Spleen (tissue), 13 donors: ENCODE measurements at places on chromosomes 6 and 20. TPM values are rescaled to one million over a fixed set of nuclear protein-coding genes. Genes with fewer than 3 reads are reported as not detected.

Gene NKX2-2
- not detected for total RNA-seq

Gene PROKR2
- total RNA-seq: not detected

Gene ELOVL4
- total RNA-seq: 0.34 TPM

Gene PIGT
- total RNA-seq: 71.6 TPM

Gene CRISP3
- 4.1 TPM for total RNA-seq

Gene C4B
- total RNA-seq: 88.6 TPM

- H3K4me3 ChIP-seq: no peak overlapping the region
- no peak for DNase-seq
- no peaks in the 10 kb centered on the region for H3K4me1 ChIP-seq
- no peaks in the 10 kb centered on the region for H3K27me3 ChIP-seq
- H3K27ac ChIP-seq: no peak overlapping the region
Observed at GRCh38 chr20:9447182-9447581, 67.2 kb upstream of the LAMP5 start.

DNA sequence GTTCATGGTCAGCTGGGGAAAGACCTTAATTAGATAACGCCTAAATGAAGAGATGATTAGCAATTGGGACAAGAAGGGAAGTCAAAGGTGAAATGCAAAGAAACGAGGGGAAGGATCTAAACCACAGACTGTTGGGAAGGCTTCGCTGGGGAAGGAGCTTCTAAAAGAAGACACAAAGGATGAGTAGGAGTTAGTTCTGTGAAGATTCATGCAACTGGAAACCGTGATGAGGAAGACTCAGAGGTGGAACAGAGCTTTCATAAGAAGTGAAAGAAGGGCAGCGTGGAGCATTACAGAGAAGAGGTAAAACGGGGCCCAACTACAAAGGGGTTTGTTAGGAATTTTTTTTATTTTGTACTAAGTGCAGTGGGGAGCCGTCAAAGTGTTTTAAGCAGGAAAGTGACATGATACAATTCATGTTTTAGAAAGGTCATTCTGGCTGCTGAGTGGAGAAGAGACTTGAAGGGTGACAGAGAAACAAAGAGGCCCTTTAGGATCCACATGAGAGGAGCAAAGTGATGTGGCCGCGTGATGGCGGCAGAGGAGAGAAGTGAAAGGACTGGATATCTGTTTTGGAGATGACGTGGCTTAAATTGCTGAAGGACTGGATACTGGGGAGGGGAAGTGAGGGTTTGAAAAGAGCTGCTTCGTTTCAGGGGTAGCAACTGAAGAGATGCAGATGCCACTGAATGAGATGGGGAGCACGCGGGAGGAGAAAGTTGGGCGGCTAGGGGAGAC is 33.6 kb downstream of the TTI1 start:
- DNase-seq: no peak
- H3K36me3 ChIP-seq: peaks cover 70% of the 10 kb centered on the region
- no peaks in the 10 kb centered on the region for H3K27me3 ChIP-seq
- no peak overlapping the region for H3K27ac ChIP-seq
- H3K4me1 ChIP-seq: no peaks in the 10 kb centered on the region

- no peaks in the 10 kb centered on the region for H3K27me3 ChIP-seq
- peaks cover 12% of the 10 kb centered on the region for H3K4me1 ChIP-seq
- H3K36me3 ChIP-seq: no peaks in the 10 kb centered on the region
- H3K4me3 ChIP-seq: no peak overlapping the region
- no peak for DNase-seq
Observed at GRCh38 chr6:156773476-156773875, 3.7 kb upstream of the ARID1B start.

- peak; percentile 72 for DNase-seq
- H3K27ac ChIP-seq: no peak overlapping the region
- H3K36me3 ChIP-seq: no peaks in the 10 kb centered on the region
- no peaks in the 10 kb centered on the region for H3K27me3 ChIP-seq
Observed at GRCh38 chr20:59835448-59836395, 97.7 kb downstream of the SYCP2 start.

DNA sequence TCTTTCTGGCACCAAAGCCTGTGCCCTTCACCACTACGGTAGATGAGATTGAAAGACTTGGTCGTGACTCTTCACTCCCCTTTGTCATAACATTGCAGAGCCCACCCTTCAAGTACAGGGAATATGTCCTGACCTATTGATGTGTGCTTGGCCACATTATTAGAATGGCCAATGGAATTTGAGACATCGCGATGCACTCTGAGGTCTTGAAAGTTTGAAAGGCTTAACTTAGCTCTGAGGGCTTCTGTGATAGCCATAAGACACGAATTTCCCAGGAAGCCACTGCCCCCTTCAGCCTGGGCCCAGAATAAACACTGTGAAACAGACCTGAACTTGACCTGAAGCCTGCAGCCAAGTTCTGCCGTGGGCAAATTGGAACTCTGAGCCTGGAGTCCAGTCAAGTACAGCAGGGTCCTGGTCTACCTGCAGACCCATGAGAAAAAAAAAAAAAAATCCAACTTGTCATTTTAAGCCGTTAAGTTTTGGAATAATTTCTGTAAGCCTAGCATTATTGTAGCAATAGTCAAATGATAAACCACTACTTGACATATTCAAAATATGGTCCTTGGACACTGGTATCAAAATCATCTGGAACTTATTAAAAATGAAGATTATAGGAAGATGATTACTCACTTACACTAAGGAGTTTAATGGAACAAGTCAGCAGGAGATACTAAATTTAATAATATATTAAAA is 36.9 kb upstream of the TRAF3IP2 start:
- no peaks in the 10 kb centered on the region for H3K36me3 ChIP-seq

DNA sequence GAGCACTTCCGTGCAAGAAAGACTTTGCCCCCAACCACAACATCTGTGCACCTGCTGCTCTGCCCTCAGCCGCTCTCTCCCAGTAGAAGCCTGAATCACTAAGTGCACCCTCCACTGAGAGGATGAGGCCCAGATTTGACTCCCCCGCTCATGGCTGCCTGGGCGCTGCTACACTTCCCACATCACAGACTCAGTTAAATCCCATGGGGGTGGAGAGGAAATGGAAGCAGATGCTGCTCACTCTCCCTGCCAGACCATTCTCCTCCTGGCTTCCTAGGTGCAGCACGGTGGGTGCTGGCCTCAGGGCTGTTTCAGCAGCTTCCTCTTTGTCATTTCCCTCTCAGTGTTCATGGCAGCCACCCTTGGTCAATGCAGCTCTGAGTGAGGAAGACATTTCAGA is 4.8 kb downstream of the CST5 start:
- no peaks in the 10 kb centered on the region for H3K36me3 ChIP-seq
- H3K27ac ChIP-seq: no peak overlapping the region
- H3K4me1 ChIP-seq: no peaks in the 10 kb centered on the region

DNA sequence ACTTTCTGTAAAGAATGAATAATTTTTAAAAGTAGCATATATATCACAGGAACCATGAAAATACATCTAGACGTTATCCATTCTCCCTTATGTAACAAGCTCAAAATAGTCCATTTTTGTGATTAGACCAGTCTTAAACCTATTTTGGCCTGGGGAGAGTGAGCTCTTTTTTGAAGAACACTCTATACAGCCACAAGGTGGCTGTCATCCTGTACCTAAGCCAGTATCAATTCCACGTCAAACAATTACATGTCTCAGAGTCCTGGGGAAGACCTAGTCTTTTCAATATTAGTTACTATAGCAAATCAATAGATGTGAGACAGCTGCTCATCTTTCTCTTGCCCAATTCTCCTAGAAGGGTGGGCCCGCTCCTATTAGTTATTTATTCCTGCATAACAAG is 28.4 kb downstream of the FBXO5 start:
- no peaks in the 10 kb centered on the region for H3K36me3 ChIP-seq
- H3K4me3 ChIP-seq: no peak overlapping the region
- H3K27me3 ChIP-seq: no peaks in the 10 kb centered on the region
- DNase-seq: no peak
- no peak overlapping the region for H3K27ac ChIP-seq
- no peaks in the 10 kb centered on the region for H3K4me1 ChIP-seq

DNA sequence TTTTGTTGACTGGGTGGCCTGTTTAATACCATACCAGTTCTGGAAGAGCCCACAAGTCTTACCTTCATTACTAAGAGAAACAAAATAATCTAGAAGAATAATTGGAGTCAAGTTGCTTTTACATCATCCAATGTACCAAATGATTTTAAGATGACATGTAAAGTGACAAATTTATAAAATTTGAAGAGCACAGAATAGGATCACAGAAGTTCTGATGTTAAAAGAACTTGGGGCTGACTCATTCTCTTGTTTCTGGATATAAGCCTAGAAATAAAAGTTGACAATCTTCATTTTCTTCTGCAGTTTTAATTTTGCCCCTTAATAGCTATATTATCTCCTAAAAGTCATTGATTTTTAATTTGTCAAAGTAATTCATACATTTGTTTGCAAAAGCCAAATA is 317.5 kb upstream of the MARCKS start:
- H3K4me1 ChIP-seq: no peaks in the 10 kb centered on the region
- no peak for DNase-seq
- no peak overlapping the region for H3K27ac ChIP-seq

DNA sequence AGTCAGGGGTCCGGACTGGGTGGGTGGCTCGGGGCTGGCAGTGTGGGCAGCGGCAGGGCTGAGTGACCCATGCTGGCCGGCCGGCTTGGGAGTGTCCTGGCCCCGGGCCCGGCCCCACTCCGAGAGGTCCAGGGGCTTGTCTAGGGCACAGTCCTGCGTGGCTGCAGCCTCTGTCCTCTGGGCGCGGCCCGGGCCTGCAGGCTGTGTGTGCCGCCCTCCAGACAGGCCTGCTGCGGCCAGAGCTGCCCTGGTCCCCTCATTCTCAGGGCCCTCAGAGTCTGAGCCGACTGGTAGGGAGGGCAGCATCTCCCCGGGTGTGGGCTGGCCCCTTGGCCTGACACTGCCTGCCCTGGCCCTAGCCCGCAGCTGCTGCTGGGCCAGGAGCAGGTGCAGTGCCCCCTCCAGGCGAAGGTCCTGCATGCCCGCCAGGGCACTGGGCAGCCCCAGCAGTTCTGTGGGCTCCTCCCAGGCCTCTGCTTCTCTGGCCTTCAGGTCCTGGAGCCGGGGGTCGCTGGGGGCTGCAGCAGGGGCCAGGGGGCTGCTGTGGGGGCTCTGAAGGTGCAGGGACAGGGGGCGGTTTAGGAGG is 6.9 kb upstream of the CABLES2 start:
- H3K4me3 ChIP-seq: no peak overlapping the region
- peaks cover 9% of the 10 kb centered on the region for H3K27me3 ChIP-seq
- DNase-seq: no peak

GRCh38 chr20:47653869-47654268 is 131.4 kb downstream of the SULF2 start:
- no peak overlapping the region for H3K27ac ChIP-seq
- peaks cover 63% of the 10 kb centered on the region for H3K36me3 ChIP-seq
- H3K4me3 ChIP-seq: no peak overlapping the region
- H3K4me1 ChIP-seq: no peaks in the 10 kb centered on the region

DNA sequence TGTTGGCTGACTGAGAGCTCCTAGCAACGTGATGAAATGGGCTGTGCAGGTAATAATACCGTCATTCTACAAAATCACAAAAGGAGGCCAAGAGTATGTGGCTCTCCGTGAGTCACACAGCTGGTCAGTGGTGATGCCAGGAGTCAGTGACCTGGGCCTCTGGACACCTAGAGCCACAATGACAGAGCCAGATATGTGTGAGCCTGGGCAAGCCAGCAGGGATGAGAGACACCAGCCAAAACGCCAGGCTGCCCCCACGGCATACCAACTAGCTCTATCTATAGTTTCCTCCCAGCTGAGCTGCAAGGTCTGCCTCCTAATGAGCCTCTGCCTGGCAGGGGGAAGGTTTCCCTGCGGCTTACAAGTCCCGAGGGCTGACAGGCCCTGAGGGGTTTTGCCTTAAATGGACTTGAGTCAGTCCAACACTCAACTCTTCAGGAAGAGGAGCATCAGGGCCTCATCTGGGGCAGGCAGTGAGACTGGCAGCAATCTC is 70.0 kb downstream of the CPNE5 start:
- no peak overlapping the region for H3K4me3 ChIP-seq
- H3K36me3 ChIP-seq: no peaks in the 10 kb centered on the region
- no peaks in the 10 kb centered on the region for H3K27me3 ChIP-seq
- DNase-seq: no peak

DNA sequence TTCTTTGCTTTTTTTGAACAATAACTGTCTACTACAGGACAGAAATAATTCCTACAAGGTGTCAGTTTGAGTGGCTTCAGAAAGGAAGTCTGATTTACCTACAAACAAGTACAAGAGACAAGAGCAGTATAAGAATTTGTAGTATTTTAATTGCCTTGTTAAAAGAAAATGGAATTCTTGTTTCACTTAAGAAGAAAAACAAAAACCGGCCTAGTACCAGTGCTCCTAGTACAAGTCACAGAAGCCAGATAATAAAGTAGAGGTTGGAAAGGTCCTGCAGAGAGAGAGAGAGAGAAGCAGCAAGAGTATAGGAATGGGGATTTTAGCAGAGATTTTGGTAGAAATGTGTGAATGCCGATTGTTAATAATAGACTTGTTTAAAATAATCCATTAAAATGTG is 6.4 kb downstream of the TAB2 start:
- no peaks in the 10 kb centered on the region for H3K27me3 ChIP-seq
- DNase-seq: no peak
- H3K4me3 ChIP-seq: no peak overlapping the region

DNA sequence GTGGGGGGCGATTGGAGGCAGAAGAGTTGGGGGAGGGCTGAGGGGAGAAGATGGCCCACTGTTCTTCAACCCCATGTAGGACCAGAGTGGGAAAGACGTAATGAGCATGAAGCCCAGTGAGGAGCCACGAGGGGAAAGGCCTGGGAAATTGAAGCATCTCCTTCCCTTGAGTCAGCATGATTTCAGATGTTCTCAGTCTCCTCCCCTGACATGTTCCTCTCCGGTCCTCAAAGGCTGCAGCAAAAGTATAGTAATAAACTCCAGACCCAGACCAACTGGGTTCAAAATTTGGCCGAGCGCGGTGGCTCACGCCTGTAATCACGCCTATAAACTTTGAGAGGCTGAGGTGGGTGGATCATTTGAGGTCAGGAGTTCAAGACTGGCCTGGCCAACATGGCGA is 1.9 kb upstream of the NFKBIE start:
- DNase-seq: peak; percentile 58
- peaks cover 60% of the 10 kb centered on the region for H3K4me1 ChIP-seq
- H3K36me3 ChIP-seq: no peaks in the 10 kb centered on the region

- H3K4me3 ChIP-seq: no peak overlapping the region
- H3K27ac ChIP-seq: no peak overlapping the region
- H3K27me3 ChIP-seq: no peaks in the 10 kb centered on the region
- H3K36me3 ChIP-seq: no peaks in the 10 kb centered on the region
- DNase-seq: no peak
Observed at GRCh38 chr6:119735530-119735929, 386.0 kb upstream of the MAN1A1 start.

DNA sequence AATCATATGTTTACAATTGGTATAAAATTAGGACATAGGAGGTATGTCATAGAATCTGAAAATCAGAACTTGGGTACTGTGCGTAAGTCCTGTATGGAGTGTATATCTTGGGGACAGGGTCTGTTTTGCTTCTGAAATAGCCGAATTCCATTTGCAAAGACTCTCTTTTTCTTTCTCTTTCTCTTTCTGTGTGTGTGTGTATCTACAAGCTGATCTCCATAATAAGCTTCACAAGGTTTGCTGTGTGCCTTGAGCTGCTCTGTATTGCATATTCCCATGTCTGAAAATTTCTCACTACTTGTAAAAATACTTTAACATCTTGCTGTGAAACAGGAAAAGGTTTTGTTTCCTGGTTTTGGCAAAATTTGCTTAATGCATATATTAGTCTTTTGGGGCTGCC is 29.5 kb downstream of the STX11 start:
- DNase-seq: no peak
- no peak overlapping the region for H3K4me3 ChIP-seq
- no peaks in the 10 kb centered on the region for H3K27me3 ChIP-seq
- H3K27ac ChIP-seq: peak overlapping the region; percentile 54
- no peaks in the 10 kb centered on the region for H3K36me3 ChIP-seq
- H3K4me1 ChIP-seq: peaks cover 59% of the 10 kb centered on the region

- H3K4me3 ChIP-seq: no peak overlapping the region
- H3K27me3 ChIP-seq: no peaks in the 10 kb centered on the region
- H3K36me3 ChIP-seq: no peaks in the 10 kb centered on the region
Observed at GRCh38 chr20:50070361-50070760, 42.6 kb downstream of the UBE2V1 start.
